Small intestine (tissue), 16 donors: ENCODE measurements at places on chromosomes 2 and 18.

- no peaks in the 10 kb centered on the region for H3K27me3 ChIP-seq
- H3K4me1 ChIP-seq, result peaks cover 36% of the 10 kb centered on the region
- H3K27ac ChIP-seq, result no peak overlapping the region
Measured at GRCh38 chr2:102062802-102063201, 71.0 kb downstream of the IL1R2 start.

GRCh38 chr18:36733150-36733549 is 95.7 kb downstream of the TPGS2 start:
- no peak overlapping the region for H3K4me3 ChIP-seq
- DNase-seq, result no peak
- no peaks in the 10 kb centered on the region for H3K27me3 ChIP-seq
- H3K27ac ChIP-seq, result no peak overlapping the region
- no peaks in the 10 kb centered on the region for H3K36me3 ChIP-seq

DNA sequence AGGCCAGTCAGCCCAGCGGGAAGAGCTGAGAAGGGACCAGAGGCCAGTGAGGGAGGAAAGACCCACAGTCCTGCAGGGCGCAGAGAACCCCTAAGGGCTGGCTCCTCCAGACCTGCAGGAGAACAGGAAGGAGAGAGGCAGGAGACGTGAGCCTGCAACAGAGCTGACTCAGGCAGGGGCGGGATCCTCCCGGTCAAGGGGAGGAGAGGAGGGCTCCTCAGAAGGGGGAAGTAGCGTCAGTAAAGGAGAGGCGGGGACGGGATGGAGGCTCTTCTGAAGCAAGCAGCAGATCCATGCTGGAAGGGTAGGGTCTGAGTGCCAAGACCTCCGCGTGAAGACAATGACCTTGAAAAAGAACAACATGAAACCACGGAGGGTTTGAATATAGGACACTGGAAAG is 50.8 kb downstream of the TRABD2A start:
- H3K36me3 ChIP-seq, result no peaks in the 10 kb centered on the region
- H3K27ac ChIP-seq, result peak overlapping the region; percentile 4
- no peak overlapping the region for H3K4me3 ChIP-seq
- no peaks in the 10 kb centered on the region for H3K4me1 ChIP-seq
- H3K27me3 ChIP-seq, result no peaks in the 10 kb centered on the region

- no peaks in the 10 kb centered on the region for H3K4me1 ChIP-seq
- no peak overlapping the region for H3K4me3 ChIP-seq
- no peaks in the 10 kb centered on the region for H3K27me3 ChIP-seq
- no peak overlapping the region for H3K27ac ChIP-seq
- H3K36me3 ChIP-seq, result no peaks in the 10 kb centered on the region
- no peak for DNase-seq
Measured at GRCh38 chr2:208183526-208183925, 6.3 kb downstream of the C2orf80 start.

GRCh38 chr2:83191316-83191715 is 1267.8 kb downstream of the SUCLG1 start:
- H3K36me3 ChIP-seq, result no peaks in the 10 kb centered on the region
- DNase-seq, result no peak
- no peaks in the 10 kb centered on the region for H3K4me1 ChIP-seq
- no peak overlapping the region for H3K27ac ChIP-seq
- H3K4me3 ChIP-seq, result no peak overlapping the region

GRCh38 chr18:10041180-10041579 is 127.4 kb downstream of the VAPA start:
- no peak overlapping the region for H3K4me3 ChIP-seq
- peak; percentile 11 for DNase-seq
- no peaks in the 10 kb centered on the region for H3K36me3 ChIP-seq
- H3K4me1 ChIP-seq, result no peaks in the 10 kb centered on the region
- no peaks in the 10 kb centered on the region for H3K27me3 ChIP-seq

DNA sequence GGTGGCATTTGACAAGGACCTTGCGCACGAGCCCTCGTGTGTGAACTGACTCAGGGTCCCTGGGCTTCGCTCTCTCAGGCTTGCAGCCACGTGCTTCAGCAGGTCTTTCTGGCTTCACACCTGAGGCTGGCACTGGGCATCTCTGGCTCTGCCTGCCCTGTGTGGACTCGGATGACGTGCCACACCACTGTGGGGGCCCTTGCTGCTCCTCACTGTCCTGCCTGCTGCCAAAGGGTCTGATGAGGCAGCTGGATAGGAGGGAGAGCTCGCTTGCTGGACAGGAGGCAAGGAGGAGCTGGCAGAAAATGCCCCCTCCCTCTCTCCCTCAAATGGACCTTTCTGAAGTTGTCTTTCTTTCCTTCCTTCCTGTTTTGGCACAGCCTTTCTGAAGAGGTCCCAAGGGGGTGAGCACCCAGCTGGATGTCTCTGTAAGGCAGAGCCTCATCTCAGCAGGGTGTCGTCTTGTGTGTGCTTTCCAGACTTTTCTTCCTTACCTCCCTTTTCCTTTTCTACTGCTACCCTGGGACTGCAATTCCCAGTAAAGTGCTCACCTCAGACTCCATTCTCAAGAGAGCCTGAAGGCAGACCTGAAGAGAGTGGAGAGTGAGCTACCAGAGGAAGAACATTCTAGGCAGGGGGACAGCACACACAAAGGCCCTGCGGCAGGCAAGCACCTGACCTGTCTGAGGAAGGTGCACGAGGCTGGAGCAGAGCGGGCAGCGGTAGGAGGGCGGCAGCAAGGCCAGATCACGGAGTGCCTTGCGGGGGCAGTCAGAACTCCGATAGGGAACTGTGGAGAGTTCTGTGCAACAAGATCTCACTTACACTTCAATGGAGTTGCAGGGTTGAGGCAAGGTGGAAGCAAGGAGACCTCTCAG is 5.3 kb downstream of the PER2 start:
- no peak for DNase-seq
- H3K4me3 ChIP-seq, result no peak overlapping the region
- H3K27me3 ChIP-seq, result no peaks in the 10 kb centered on the region
- peaks cover 68% of the 10 kb centered on the region for H3K4me1 ChIP-seq
- H3K27ac ChIP-seq, result no peak overlapping the region
